Stimulated activated CD4-positive, alpha-beta T cell treated with anti-CD3 and anti-CD28 coated beads, TNF-alpha, amount 100 ng/mL, for 1 hour (primary cell): ENCODE measurements at places on chromosomes 12 and 14.

DNA sequence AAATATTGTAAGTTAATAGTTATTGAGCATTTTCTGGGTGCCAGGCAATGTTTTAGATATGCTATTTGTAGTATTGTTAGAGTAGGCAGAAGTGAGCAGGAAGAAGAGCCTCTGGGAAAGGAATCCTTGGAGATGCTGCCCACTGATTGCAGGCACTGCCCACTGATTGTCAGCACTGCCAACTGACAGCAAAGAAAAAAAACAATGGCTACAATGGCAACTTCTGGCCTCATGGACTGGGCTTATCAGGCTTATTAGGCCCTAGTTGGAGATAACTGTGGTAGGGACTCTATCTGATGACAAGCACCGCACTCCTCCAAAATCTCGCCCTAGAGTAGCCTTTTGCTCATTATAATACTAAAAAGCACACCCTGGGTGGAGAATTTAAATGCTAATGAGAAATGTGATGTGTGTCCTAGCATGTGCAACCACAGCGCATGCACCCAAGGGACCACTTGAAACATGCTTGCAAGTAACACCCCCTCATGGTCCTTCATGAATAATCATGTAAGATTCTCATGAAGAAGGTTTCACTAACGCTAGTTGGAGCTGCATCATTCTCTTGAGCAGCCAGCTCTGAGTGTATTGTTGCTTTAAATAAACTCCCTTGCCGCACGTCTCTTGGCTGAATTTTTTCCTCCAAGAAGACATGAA, 103.5 kb upstream of the PPP4R3A start:
- DNase-seq, result no peak

- DNase-seq, result no peak
Measured at GRCh38 chr12:48199774-48200221, 3.3 kb downstream of the OR10AD1 start.

GRCh38 chr12:104056419-104056972, 6.5 kb upstream of the GLT8D2 start:
- no peak for DNase-seq

DNA sequence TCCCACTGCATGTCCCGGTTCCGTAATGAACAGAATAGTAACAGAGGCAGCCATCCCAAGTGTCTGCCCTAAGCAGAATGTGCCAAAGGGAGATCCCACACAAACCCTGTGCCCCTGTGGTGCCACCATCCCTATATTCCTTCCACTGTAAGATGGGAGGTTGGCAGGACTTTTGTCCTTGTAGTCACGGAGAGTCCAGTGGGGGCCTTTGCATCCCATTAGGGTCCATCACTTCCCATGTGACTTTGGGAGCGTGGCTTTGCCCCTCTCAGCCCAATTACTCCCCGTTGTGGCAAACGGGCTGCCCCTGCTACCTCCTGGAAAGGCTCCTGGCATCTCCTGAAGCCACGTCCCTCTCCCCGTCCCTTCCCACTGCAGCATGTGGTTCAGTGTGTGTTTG, 189.5 kb upstream of the FKBP4 start:
- DNase-seq, result no peak

- DNase-seq, result no peak
Measured at GRCh38 chr12:32497864-32498263, 98.5 kb downstream of the FGD4 start.
